Non-pigmented ciliary epithelial cell (primary cell): ENCODE measurements at places on chromosomes 6 and 20.

DNA sequence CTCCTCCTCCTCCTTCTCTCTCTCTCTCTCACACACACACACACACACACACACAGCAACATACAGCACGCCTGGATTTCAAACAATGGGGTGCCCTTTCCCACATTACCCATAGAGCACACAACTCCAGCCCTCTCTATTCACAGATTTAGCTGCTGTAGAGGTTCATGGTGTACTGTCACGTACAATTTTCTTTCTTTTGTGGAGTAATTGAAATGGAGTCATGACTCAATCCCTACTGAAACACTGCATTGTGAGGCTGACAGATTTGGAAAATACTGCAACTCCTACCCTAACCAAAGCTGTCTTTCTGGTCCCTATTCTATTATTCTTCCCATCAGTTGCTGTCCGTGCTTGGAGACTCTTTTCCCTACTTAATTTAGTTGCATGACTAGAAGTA is 166.9 kb downstream of the EDN1 start:
- DNase-seq, result no peak

GRCh38 chr6:52389264-52389625 is 27.3 kb downstream of the PAQR8 start:
- DNase-seq, result no peak

GRCh38 chr6:118103381-118104146 is 196.5 kb downstream of the SLC35F1 start:
- DNase-seq, result no peak

- DNase-seq, result no peak
Observed at GRCh38 chr20:44494681-44495080, 19.0 kb downstream of the TTPAL start.

DNA sequence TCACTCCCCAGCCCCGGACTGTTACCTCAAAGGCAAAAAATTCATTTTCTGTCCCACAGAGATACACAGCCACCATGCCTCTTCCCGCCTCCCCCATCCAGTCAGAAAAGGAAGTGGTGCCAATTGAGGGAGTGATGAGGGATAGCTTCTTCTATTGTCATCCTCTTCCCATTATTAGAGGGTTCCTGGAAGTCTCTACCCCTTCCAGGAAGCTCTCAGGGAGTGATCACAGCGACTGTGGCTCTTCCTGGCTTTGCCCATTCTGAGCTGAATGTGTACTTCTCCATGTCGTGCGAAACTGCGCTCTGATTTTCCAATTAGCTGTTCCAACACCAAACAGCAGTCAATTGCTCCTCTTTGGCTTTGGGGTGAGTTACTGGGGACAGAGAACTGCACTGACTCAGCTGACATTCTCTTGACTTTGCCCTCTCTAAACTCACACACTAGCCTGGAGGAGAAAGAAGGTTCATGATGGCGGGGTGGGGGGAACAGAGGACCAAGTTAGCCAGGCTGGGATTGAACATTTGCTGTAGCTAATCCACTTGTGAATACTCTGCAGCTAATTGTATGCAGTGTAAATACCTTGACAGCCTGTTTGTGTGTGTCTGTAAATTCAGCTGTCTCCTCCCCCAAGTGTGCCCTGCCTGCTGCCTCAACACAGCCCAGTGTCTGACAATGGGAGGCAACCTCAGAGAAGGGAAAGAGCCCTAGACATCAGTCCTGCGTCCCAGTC is 2.4 kb upstream of the MDGA1 start:
- DNase-seq, result no peak

DNA sequence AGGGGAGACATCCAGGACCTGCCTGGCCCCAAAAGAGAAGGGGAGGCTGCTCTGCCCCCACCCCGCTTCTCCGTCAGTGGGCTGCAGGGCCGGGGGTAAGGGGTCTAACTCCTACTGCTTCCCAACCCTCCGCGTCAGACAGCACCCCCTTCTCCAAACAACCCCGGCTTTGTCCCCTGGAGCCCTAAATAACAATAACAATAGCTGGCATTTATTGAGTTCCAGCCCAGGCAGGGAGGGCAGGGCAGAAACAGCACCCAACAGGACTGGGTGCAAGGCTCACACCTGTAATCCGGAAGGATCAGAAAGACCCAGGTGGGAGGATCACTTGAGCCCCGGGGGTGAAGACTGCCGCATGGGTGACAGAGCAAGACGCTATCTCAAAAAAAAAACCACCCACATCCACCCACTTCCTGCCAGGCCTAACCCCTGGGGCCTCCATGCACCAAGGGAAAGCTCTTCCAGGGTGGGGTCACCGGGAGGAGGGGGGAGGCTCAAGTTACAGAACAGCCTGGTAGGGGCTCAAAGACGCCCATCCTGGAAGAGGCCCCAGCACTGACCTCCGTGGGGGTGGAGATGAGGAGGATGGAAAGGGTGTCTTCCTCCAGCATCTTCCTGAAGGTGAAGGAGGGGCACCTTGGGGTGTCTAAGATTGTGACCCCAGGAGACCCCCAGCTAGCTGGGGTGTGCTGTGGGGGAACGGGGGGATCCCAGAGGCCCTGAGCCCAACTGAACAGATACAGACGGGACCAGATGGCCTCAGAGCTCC is 1.3 kb upstream of the FNDC11 start:
- DNase-seq, result no peak

DNA sequence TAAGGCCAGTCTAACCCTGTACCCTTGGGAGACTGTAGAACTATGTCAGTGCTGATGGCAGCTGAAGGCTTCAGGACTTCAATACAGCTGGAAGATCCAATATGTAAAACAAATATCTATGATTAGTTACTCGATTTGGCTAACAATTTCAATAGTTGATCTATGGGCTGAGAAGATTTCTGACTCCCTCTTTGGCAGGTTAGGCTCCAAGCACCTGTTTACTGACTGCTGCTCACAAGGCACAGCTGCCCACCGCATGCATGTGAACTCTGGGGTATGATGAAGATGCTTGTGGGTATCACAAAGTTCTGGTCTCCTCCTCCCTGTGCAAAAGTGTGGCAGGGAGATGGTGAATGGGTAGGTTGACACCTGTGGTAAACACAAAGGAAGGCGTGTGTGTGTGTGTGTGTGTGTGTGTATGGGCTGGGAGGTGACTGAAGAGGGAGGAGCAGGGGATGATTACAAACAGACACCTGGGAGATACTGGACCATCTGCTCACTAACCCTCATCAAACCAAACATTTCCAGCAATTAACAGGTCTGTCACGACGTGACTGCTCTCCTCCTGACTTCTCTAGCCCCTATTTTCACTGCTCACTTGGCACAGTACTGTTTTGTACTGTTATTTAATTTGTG is 18.1 kb downstream of the ELMO2 start:
- DNase-seq, result no peak

DNA sequence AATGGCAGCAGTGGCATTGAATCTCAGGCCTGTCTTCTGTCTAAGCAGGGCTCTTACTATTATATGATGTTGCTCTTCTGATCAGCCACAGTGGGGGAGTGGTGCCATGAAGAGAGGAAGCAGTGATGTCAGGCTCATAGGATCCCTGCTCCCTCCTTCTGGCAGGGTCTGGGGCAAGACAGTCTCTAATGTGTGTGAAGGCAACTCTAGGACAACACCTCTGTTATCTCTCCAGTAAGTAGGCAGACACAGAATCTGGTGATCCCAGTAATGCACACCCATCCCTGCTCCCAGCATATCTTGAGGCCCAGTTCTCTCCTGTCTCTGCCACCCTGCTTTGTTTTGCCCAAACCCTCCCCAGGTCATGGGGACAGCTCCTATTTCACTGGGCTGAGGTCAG is 8.8 kb downstream of the C20orf202 start:
- no peak for DNase-seq

GRCh38 chr6:132388291-132388690 is 13.0 kb downstream of the MOXD1 start:
- no peak for DNase-seq

DNA sequence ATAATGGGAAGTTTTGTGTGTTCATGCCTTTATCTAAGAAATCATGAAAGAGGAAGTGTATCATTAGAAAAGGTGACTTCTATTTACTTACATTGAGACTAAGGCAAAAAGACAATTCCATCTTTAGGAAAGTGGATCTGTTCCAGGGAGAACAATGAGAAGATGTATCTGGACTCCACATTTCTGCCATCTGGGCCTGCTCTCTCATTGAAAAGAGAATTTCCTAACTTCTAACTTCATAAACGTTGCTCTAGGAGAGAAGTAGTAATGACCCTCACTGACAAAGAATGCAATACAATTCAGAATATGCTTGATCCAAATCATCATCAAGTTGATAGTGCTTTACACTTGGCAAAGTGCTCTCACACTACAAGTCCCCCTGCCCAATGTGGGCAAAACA is 294.2 kb downstream of the OGFRL1 start:
- no peak for DNase-seq

- no peak for DNase-seq
Observed at GRCh38 chr20:25016471-25016870, 23.9 kb upstream of the APMAP start.

- no peak for DNase-seq
Observed at GRCh38 chr6:167711211-167711610, 115.5 kb upstream of the AFDN start.

DNA sequence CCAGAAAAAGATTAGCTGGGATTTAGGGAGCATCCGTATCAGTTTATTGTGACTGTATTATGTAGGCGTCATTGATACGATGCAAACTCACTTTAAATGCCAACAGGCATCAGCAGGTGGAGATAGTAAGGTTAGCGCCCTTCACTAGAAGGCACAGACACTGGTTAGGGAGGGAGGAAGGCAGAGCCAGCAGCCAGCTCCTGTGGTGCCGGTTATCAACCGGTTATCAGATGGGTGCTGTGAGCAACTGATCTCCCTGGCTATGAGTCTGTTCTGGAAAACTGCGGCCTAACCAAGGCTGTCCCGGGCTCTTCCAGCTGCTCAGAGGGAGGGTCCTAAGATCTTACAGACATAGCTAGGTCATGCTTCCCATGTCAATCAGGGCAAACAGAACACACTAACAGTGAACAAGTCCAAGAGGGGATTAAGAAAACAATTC is 47.5 kb upstream of the CD93 start:
- no peak for DNase-seq

GRCh38 chr6:11734861-11735613 is 43.6 kb downstream of the ADTRP start:
- no peak for DNase-seq

GRCh38 chr6:142746524-142746923 is 198.5 kb downstream of the HIVEP2 start:
- DNase-seq, result no peak

DNA sequence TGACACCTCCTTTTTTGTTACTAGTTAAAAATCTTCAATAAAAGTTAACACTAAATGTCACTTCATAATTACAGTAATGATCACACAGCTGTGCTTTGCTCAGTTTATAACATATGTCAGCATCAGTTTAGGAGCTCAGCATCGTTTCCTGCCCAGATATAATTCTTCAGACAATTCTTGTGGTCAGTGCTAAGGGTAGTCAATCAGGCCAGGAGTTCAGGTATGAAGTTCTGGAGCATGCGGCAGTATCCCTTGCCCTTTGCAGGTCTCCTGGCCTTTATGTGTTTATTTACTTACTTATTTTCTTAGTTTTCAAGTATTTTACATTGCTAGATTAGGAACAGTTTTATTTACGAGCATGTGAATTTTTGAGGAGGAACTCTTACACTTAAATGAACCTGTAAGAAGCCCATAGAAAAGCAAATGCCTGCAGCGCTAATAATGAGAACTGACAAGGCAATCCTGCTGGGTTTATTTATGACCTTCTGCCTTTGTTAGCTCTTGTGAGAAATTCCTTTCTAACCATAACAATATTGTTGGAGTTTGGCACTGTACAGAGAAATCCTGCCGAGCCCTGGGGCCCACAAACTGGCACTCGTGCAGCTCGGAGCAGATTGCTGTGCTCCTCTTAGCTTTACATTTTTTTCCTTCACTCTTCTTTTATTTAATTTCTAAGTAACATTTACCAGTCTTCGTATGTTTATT is 252.8 kb downstream of the TMEM242 start:
- DNase-seq, result no peak

DNA sequence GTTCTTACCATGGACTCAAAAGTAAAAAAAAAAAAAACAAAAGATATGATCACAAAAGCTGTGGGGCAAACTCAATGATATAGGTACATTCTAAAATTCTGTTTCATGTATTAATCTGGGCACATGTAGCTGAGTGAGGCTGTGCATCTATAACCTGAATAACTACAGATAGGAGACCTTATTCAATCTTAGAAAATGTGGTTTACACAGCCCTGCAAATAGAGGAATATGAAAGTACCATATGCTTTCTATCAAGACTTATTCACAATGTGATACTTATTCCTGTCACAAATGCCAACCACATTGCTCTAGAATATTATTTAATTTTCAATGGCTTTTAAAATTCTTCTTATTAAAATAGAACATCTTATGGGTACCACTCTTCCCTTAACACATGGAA is 3.1 kb upstream of the SPACA1 start:
- no peak for DNase-seq

DNA sequence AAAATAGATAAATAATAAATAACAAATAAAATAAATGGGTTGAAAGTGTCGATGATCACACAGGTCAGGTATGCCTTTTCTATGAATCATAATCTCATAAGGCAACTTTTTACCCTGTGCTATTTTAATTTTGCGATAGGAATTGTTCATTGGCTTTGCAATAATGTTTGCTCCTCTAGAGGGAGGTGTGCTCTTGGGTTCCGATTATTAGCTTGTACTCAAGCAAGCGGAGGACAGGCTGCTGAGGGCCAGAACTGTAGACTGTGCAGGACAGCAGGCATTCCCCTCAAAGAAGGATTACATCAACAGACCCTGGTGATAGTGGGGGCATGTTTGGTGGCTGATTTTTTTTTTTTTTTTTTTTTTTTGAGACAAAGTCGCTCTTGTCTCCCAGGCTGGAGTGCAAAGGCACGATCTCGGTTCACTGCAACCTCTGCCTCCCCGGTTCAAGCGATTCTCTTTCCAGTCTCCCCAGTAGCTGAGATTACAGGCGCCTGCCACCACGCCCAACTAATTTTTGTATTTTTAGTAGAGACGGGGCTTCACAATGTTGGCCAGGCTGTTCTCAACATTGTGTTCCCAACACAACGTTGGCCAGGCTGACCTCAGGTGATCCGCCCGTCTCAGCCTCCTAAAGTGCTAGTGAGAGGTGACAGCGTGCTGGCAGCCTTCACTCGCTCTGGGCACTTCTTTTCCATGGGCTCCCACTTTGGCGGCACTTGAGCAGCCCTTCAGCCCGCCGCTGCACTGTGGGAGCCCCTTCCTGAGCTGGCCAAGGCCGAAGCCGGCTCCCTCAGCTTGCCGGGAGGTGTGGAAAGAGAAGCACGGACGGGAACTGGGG is 35.6 kb downstream of the RIOK1 start:
- DNase-seq, result no peak

DNA sequence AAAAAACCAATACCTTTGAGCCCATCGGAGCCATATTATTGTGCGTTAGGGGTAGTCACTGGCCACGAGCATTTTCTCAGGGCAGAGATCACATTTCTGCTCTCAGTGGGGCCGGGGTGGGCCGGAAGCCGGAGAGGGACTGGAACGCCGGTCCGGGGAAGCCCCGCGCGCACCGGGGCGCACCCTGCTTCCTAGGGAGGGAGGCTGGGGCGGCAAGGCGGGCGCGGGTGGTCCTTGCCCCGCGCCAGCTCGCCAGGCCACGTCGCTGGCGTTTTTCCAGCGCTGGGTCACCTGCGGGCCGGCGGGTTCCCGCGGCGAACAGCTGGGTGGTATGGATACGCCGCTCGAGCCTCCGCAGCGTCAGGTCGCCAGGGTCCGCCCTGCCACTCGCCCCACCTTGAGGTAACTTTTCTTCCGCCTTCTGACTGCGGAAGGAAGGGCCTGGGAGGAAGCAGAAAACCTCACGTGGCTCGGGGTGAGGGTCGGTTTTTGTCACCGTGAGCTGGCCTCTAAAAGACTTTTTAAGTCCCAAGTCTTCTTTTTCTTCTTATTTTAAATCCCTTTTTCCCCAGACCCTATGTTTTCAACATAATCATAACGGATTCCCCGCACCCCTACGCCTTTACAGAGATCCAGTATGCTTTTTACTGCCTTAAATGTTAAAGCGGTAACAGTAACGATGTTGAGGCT is 2.7 kb upstream of the EEF1A1 start:
- DNase-seq, result no peak
